Cortex of kidney (tissue), 1 donor: ENCODE measurements at places on chromosomes 4 and X.

- no peak for DNase-seq
Measured at GRCh38 chrX:40471965-40472648, 108.7 kb upstream of the ATP6AP2 start.

GRCh38 chr4:140141210-140141835 lies 12.7 kb downstream of the MAML3 start:
- DNase-seq = no peak

- DNase-seq = no peak
Measured at GRCh38 chr4:188466001-188466400, 326.8 kb downstream of the TRIML1 start.

DNA sequence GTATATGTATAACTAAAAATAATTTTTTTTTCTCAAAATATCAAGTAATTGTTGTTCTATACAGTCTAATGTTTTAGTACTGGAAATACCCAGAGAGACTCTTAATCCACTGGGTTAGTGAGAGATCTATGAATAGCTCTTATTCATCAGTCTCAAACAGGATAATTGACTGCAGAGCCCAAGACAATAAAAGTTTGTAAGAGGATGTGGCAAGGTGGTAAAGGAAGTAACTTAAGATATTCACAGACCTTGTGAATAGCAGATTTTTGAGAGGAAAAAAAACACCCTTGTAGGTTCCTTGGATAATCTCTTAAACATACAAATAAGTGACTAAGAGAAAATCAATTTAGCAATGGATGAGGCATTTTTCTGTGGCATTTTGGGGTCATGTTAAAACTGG lies 210.9 kb upstream of the FAM241A start:
- DNase-seq = no peak

- DNase-seq = no peak
Measured at GRCh38 chrX:123525123-123525725, 207.6 kb downstream of the THOC2 start.

DNA sequence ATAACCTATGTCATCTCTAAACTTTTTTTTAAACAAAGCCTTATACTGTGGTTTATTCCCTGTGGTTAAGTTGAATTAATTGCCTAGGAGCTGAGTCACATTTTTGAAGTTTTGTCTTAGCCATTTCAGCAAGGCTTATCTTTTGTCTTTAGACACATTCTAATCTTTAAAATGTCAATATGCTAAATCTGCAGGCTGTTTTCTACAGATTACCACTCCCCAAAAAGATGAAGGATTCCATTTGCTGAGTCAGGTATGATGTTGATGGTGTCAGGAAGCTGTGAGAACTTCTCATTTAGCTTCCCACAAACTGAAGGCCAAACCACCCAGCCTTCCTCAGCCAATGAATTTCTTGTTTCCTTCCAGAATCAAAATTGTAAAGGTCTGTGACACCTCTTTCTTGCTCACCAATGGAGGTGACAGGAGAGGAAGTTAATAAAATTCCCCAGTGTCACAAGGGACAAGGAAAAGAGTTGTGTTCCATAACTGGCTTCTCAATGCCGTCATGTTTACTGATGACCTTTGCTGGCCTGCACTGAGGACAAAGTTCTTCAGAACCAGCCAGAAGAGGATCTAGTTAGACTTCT lies 3.7 kb upstream of the CXCL6 start:
- DNase-seq = no peak

GRCh38 chrX:78747489-78747888 lies at the start of gene LPAR4:
Gene LPAR4 (plus strand): TSS chrX:78747720. CDS start chrX:78754870, 7,150 bp downstream.
- DNase-seq = no peak

- no peak for DNase-seq
Measured at GRCh38 chr4:186144198-186144945, 39.9 kb downstream of the FAM149A start.
